K562 (cell line): ENCODE measurements at places on chromosomes 4 and X. TPM values are rescaled to one million over a fixed set of nuclear protein-coding genes. Genes with fewer than 3 reads are reported as not detected.

Gene PTTG2
- not detected in 2 replicates for total RNA-seq

DNA sequence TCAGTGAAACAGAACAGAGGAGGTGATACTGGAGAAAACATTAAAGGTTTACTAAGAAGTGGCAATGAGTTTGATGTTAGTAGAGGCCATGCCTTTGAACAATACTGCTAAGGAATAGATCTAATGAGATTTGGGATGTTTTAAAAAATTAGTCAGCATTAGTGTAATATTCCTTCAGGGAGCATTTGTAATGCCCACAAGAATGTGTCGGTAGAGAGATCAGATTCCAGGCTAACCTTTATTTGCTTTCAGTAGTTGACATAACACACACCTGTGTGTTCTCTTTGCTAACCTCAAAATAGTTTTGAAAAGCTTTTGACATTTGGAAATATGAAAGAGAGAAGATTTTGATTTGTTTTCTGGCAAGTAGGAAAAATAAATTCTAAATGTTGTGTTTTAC, 328.8 kb downstream of the BMPR1B start:
- DNase-seq: no peak
- no peaks in the 10 kb centered on the region for H3K36me3 ChIP-seq
- H3K4me3 ChIP-seq: no peak overlapping the region
- H3K4me1 ChIP-seq: no peaks in the 10 kb centered on the region

DNA sequence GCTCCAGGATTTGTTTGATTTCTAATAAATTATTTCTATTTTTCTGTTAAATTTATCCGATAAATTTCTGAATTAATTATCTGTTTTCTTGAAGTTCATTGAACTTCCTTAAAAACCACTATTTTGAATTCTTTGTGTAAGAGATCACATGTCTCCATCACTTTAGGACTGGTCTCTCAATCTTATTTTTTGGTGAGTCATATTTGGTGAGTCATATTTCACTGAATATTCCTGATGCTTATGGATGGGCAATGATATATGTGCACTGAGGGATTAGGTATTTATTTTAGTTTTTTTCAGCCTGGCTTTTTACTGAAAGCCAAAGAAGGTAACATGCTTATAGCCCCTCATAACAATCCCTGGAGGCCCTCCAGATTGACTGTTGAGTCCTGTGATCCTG, 48.5 kb upstream of the IL15 start:
- no peak overlapping the region for H3K4me3 ChIP-seq
- no peaks in the 10 kb centered on the region for H3K27me3 ChIP-seq
- H3K36me3 ChIP-seq: no peaks in the 10 kb centered on the region
- no peak overlapping the region for H3K27ac ChIP-seq

Gene CNGA2
- not detected in 2 replicates for total RNA-seq

Gene SSX5
- not detected in 2 replicates for total RNA-seq

- peaks cover 3% of the 10 kb centered on the region; the same call in 2 of the 3 replicates for H3K27me3 ChIP-seq
- no peak overlapping the region for H3K27ac ChIP-seq
- H3K4me3 ChIP-seq: no peak overlapping the region
- H3K36me3 ChIP-seq: no peaks in the 10 kb centered on the region
- H3K4me1 ChIP-seq: no peaks in the 10 kb centered on the region
Measured at GRCh38 chr4:87512400-87512799, 16.8 kb downstream of the SPARCL1 start.
